ENCODE measurements at places on chromosomes 16 and 17. TPM values are rescaled to one million over a fixed set of nuclear protein-coding genes. Genes with fewer than 3 reads are reported as not detected.

GRCh38 chr16:89084814-89085612 lies 8.6 kb upstream of the ACSF3 start:
- peaks cover 42% of the 10 kb centered on the region for H3K27me3 ChIP-seq
- no peaks in the 10 kb centered on the region for H3K36me3 ChIP-seq
- no peak overlapping the region for H3K4me3 ChIP-seq
- no peak overlapping the region for H3K27ac ChIP-seq
- DNase-seq, result no peak

DNA sequence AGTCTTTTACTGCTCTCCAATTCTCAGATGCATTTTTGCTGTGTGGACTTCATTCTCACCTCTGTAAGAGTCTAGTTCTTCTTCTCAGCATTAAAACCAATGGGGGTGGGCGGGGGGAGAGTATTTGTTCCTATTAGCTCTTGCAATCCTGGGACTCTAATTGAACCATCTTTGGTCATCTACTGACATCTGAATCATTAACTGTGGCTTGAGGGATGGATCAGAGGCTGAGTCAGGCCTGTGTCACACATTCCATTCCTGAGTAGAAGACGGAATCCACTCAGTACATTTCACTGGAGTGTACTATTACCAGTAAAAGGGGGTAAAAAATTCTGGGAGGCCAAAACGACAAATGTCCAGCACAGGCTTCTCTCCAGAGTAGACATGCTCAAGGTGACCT lies 12.8 kb upstream of the ZNF23 start:
- no peaks in the 10 kb centered on the region for H3K4me1 ChIP-seq
- no peak overlapping the region for H3K27ac ChIP-seq
- no peak overlapping the region for H3K4me3 ChIP-seq
- H3K36me3 ChIP-seq, result no peaks in the 10 kb centered on the region

The KIF19 gene
- total RNA-seq, result 1.5 TPM

GRCh38 chr17:45703806-45704205 lies 80.3 kb upstream of the CRHR1 start:
- H3K4me1 ChIP-seq, result no peaks in the 10 kb centered on the region
- no peaks in the 10 kb centered on the region for H3K36me3 ChIP-seq
- DNase-seq, result no peak
- H3K27ac ChIP-seq, result no peak overlapping the region
- H3K4me3 ChIP-seq, result no peak overlapping the region

DNA sequence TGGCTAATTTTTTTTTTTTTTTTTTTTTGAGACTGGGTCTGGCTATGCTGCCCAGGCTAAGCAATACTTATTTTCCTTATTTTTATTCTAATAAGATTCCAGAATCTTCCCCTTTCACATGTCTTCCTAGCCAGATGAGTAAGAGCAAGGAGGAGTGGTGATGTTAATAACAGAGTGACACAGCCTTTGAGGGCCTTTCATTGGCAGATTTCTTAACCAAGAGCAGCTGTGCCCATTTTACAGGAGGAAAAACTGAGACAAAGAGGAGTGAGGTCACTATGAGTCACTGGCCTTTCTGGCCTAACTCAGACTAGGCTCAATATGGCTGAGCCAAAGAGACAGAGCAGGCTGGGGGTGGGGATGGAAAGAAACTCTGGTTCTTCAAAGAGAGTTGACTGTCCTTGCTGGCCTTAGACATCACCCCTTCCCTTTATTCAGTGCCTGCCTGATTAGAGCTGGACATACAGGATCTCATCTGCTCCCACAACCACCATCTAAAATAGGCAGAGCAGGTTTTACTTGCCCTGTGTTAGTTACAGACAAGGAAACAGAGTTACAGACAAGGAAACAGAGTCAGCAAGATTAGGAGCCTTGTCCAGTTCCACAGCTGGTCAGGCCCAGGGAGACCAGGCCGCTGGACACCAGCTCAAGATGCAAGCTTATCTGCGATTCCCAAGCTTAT lies 50.0 kb upstream of the TOB1 start:
- peaks cover 54% of the 10 kb centered on the region for H3K4me1 ChIP-seq
- no peaks in the 10 kb centered on the region for H3K27me3 ChIP-seq
- no peak overlapping the region for H3K4me3 ChIP-seq
- H3K36me3 ChIP-seq, result no peaks in the 10 kb centered on the region
- peak overlapping the region; percentile 18 for H3K27ac ChIP-seq
- no peak for DNase-seq

GRCh38 chr17:80894439-80894721 lies 97.3 kb upstream of the CHMP6 start:
- H3K4me3 ChIP-seq, result no peak overlapping the region
- H3K36me3 ChIP-seq, result peaks cover 30% of the 10 kb centered on the region
- H3K27me3 ChIP-seq, result no peaks in the 10 kb centered on the region
- DNase-seq, result no peak

DNA sequence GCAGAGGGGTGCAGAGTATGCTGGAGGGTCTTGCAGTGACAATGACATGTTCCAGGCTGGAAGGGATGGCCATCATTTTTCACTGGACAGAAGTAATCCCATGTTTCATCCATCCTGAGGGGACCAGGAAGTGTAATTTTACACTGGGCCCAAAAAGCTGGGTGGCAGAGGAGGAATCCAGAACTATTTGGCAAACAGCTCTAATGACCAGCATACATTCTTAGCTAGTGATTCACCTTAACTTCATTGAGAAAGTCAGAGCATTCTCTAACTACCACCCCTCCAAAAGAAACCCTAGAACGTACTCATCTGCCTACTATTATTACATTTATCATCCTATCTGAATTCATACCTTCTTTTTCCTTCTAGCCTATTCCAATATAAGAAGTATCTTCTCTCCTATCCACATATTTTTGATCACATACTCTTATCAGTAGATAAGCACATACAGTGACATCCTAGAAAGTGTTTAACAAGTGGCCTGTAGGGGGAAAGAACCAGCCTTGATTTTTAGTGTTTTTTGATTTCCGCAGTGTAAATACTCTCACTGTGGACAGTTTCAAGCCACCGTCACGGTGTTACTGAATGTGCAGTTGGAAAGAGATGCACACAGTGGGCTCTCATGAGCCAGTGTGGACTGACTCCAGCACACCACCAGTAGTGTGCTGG lies 118.1 kb downstream of the FTO start:
- peaks cover 25% of the 10 kb centered on the region for H3K4me1 ChIP-seq
- peaks cover 14% of the 10 kb centered on the region for H3K36me3 ChIP-seq
- no peaks in the 10 kb centered on the region for H3K27me3 ChIP-seq
- H3K27ac ChIP-seq, result no peak overlapping the region
- DNase-seq, result no peak

GRCh38 chr16:49464093-49464492 lies 90.5 kb downstream of the C16orf78 start:
- no peak overlapping the region for H3K4me3 ChIP-seq
- no peak for DNase-seq
- peaks cover 14% of the 10 kb centered on the region for H3K27me3 ChIP-seq

DNA sequence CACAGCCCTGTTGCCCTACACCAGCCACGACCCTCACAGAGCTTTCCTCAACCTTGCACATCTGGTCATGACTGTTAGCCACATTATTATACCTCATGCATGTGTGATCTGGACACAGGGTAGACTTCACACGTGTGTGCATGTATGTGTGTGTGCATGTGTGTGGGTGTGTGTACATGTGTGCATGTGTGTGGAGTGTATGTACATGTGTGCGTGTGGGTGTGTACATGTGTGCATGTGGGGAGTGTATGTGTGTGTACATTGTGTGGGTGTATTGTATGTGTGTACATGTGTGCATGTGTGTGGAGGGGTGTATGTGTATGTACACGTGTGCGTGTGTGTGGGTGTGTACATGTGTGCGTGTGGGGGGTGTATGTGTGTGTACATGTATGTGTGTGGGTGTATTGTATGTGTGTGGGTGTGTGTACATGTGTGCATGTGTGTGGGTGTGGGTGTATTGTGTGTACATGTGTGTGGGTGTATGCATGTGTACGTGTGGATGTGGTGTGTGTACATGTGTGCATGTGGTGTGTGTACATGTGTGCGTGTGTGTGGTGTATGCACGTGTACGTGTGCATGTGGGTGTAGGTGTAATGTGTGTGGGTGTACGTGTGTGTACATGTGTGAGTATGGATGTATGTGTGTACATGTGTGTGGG lies 130.2 kb downstream of the C16orf95 start:
- no peaks in the 10 kb centered on the region for H3K4me1 ChIP-seq
- H3K36me3 ChIP-seq, result no peaks in the 10 kb centered on the region
- no peaks in the 10 kb centered on the region for H3K27me3 ChIP-seq
- DNase-seq, result no peak

DNA sequence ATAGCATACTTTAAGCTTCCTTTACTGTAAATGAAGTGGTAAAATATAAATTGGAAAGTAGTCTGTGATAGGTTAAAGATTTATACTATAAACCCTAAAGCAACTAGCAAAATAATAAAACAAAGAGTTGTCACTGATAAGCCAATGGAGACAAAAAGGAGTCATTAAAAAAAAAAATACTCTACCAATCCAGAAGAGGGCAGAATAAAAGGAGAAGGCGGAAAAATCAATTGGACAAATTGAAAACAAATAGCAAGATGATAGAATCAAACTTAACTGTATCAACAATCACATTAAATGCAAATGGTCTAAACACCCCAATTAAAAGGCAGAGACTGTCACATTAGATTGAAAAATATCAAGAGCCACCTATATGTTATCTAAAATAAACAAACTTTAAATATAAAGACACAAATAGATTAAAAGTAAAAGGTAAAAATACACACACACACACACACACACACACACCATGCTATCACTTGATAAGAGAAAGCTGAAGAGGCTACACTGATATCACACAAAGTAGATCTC lies 71.8 kb downstream of the CACNG1 start:
- H3K36me3 ChIP-seq, result peaks cover 99% of the 10 kb centered on the region
- no peak for DNase-seq
- no peaks in the 10 kb centered on the region for H3K27me3 ChIP-seq
- H3K4me1 ChIP-seq, result peaks cover 4% of the 10 kb centered on the region

The SLX1A gene
- 9.0 TPM for total RNA-seq

DNA sequence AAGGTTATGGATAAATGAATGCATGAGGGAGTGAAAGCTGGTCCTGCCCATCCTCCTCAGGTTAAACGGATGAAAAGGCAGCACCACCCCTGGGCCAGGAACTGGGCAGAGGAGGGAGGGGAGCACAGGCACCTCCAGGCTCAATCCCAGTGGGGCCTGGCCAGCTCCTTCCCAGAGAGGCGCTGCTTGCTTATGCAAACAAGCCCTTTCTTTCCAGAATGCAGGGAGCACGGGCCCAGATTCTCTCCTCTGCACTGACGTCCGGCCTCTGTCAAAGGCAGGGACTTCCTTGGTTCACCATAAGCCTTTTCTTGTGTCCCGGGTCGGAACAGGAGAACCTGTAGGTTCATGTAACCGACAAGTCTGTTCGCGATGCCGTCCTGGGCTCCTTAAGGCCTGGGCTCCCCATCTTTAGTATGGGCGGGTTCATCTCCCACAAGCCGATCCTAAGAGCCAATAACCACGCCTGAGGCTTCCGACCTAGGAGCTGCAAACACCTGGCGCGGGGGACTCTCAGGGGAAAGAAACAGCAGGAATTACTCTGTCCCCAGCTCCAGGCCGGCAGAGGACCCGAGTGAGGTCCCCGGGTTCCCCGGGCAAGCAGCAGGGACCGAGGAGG lies 16.3 kb downstream of the ENPP7 start:
- H3K4me1 ChIP-seq, result peaks cover 18% of the 10 kb centered on the region
- H3K27me3 ChIP-seq, result peaks cover 75% of the 10 kb centered on the region
- H3K36me3 ChIP-seq, result no peaks in the 10 kb centered on the region
- H3K4me3 ChIP-seq, result no peak overlapping the region
- H3K27ac ChIP-seq, result no peak overlapping the region

The KRT33A gene
- not detected for total RNA-seq

- H3K27me3 ChIP-seq, result peaks cover 46% of the 10 kb centered on the region
- H3K4me3 ChIP-seq, result no peak overlapping the region
- no peak for DNase-seq
Observed at GRCh38 chr17:81534157-81535006, 6.2 kb downstream of the FSCN2 start.

- no peak overlapping the region for H3K4me3 ChIP-seq
- H3K27ac ChIP-seq, result no peak overlapping the region
- peaks cover 16% of the 10 kb centered on the region for H3K4me1 ChIP-seq
- no peaks in the 10 kb centered on the region for H3K36me3 ChIP-seq
Observed at GRCh38 chr17:77783991-77784820, 174.3 kb upstream of the TNRC6C start.

The HSBP1 gene
- 177 TPM for total RNA-seq

- no peak overlapping the region for H3K4me3 ChIP-seq
- no peaks in the 10 kb centered on the region for H3K36me3 ChIP-seq
- DNase-seq, result no peak
- H3K27ac ChIP-seq, result no peak overlapping the region
Observed at GRCh38 chr17:77378318-77379064, 237.7 kb downstream of the SEC14L1 start.

DNA sequence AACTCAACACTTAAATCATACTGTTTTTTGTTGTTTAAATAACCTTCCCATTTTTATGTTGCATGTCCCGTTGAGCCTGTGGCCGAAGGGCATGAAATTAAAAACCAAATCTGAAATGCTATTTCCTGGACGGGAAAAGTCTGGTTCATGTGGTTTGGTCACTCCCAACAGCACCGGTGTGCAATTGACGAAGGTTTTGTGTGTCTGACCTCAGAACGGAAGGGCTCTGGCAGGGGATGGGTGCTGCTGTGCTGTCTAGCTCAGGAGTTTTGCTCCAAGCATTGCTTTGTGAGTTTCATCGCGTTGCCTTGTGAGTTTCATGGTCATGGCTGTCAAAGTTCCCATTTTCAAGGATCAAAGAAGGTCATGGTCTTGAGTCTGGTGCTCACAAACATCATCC lies 363.3 kb downstream of the XYLT1 start:
- H3K27ac ChIP-seq, result no peak overlapping the region
- H3K36me3 ChIP-seq, result no peaks in the 10 kb centered on the region
- H3K4me3 ChIP-seq, result no peak overlapping the region
- no peaks in the 10 kb centered on the region for H3K27me3 ChIP-seq
- H3K4me1 ChIP-seq, result no peaks in the 10 kb centered on the region
- DNase-seq, result no peak

DNA sequence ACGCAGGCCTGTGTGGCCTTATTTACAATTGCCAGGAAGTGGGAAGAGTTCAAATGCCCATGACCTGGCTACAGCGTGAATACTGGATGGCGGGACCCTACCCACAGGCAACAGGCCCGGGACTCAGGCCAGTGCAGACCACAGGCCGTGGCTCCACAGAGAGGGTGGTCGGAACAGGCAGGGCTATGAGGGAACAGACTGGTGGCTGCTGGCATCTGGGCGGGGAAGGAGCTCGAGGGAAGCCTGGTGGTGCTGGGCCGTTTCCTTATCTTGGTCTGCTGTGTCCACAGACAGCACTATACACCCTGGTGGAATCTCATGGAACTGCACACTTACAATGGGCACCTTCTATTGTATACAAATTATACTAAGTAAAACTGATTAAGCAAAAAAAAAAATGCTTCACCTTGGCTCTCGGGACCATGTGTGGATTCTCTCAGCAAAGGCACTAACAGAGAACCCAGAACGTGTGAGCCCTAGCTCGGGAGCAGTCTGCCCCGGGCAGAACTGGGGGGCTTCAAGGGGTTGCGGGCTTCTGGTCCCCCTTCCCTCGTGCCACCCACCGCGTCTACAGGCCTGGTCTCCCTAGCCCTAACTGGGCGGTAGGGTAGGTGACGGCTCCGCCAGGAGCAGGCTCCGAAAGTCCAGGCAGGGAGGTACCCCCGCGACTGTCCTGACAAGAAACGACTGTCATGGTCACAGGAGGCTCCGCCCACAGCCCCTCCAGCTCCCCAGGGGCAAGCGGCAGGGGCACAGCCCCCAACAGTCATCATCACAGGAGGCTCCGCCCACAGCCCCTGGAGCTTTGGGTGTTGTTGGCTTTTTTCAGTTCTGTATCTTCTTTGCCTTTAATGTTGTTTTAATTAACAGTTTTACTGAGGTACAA lies 21.8 kb downstream of the CEP131 start:
- H3K36me3 ChIP-seq, result peaks cover 25% of the 10 kb centered on the region
- no peaks in the 10 kb centered on the region for H3K4me1 ChIP-seq
- H3K27me3 ChIP-seq, result no peaks in the 10 kb centered on the region

GRCh38 chr17:29862951-29863350 lies 67.1 kb downstream of the SSH2 start:
- DNase-seq, result no peak
- H3K4me3 ChIP-seq, result no peak overlapping the region
- H3K27ac ChIP-seq, result no peak overlapping the region
- H3K4me1 ChIP-seq, result no peaks in the 10 kb centered on the region

Data from heart right ventricle (tissue), 16 donors.